Glutamatergic neuron (in vitro differentiated cells): ENCODE measurements at places on chromosomes 3 and 15. TPM values are rescaled to one million over a fixed set of nuclear protein-coding genes. Genes with fewer than 3 reads are reported as not detected.

The TMCO5A gene
- not detected for total RNA-seq

DNA sequence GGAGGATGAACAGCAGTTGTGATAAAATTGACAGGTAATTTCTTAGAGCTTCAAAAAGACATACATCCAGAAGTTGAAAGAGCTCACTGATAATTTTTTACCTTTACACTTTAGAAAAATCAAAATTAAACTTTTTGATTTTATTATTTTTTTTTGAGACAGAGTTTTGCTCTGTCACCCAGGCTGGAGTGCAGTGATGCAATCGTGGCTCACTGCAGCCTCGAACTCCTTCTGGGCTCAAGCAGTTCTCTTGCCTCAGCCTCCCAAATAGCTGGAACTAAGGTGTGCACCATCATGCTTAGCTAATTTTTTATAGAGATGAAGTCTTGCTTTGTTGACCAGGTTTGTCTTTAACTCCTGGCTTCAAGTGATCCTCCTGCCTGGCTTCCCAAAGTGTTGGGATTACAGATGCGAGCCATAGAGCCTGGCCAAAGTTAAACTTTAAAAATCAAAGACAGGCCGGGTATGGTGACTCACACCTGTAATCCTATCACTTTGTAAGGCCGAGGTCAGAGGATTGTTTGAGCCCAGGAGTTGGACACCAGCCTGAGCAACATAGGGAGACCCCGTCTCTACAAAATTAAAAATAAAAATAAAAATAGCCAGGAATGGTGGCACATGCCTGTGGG lies 21.7 kb downstream of the PLA2G4F start:
- no peak for DNase-seq

The ST8SIA2 gene
- total RNA-seq = 30.4 TPM

DNA sequence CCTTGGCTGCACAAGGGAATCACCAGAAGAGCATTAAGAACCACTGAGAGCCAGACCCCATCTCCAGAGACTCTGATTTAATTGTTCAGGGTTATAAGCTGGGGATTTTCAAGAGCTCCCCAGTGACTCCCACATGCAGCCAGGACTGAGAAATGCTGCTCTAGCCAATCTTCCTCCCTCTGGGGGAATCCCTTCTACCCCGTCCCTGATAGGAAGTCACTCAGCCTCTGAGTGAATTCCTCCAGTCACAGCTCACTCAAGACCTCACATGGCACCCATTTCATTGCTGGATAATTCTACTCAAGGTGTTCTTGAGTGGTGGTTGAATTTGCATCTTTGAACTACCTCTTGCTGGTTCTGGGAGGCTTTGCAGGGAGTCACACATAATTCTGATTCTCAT lies 10.7 kb downstream of the CCR3 start:
- no peak for DNase-seq

DNA sequence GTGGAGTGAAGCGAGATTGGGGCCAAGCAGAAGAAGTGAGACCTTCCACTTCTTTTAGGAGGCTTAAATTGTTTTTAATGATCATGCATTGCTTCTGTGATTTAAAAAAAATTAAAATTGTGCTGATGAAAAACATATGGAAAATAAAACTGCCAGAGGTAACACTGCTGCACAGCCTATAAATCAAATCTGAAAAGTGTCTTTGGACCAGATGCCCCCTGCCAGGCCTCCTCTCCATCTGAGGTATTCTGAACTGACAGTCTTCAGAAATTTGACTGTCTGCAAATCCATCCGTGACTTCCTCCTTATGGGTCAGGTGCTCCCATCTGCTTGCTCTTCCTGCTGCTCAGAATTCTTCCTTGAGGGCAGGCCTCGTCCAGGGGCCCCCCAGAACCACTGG lies 108.5 kb upstream of the NR2E3 start:
- DNase-seq = peak; percentile 20

- DNase-seq = no peak
These were observed 3.7 kb downstream of the EOGT start for GRCh38 chr3:69009559-69010410.

GRCh38 chr3:138136201-138136600 lies 4.0 kb upstream of the A4GNT start:
- DNase-seq = no peak

DNA sequence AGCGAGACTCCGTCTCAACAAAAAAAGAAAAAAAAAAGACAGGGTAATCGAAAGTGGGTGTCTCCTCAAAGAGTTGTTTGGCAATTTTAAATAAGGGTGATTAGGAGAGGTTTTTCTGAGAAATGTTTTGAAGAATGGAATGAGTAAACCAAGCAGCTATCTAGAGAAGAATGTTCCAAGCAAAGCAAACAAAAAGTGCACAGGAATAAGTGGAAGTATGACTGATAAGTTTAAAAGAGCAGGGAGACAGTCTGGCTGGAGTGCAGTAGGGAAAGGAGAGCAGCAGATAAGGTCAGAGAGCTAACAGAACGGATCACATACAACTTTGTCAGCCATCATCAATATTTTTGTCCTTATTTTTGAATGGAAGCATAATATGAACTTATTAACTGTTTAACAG lies 853.5 kb downstream of the TUSC7 start:
- DNase-seq = no peak

The RHOA gene
- total RNA-seq = 262 TPM

- DNase-seq = no peak
These were observed 5.9 kb upstream of the GRAMD2A start for GRCh38 chr15:72203507-72203837.

GRCh38 chr3:42960786-42961185 lies 18.3 kb upstream of the GASK1A start:
- DNase-seq = no peak

GRCh38 chr3:15462451-15462850 lies 35.1 kb downstream of the EAF1 start:
- DNase-seq = no peak

The MYD88 gene
- total RNA-seq = 58.0 TPM

The SCAANT1 gene
- not detected for total RNA-seq

DNA sequence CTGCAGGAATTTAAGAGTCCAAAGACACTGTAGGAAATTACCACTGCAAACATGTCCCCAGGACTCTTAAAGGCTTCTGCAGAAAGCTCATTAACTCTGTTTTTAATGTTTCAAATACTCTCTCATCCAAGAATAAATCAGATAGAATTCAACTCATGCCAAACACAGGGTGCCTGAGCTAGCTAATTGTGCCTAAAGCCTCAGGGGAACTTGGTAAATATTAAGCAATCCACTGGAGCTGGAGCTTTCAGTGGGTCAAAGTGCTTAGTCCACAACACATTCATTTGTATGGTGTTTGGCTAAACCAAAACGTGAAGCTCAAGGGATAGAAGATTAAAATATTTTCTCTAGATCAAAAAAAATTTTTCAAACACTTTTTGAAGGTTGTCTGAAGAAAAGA lies 131.4 kb downstream of the THRB start:
- no peak for DNase-seq

The PLIN1 gene
- total RNA-seq = not detected

GRCh38 chr3:37400945-37401344 lies 226.6 kb upstream of the LRRFIP2 start:
- DNase-seq = no peak

The GPR156 gene
- total RNA-seq = 0.83 TPM

DNA sequence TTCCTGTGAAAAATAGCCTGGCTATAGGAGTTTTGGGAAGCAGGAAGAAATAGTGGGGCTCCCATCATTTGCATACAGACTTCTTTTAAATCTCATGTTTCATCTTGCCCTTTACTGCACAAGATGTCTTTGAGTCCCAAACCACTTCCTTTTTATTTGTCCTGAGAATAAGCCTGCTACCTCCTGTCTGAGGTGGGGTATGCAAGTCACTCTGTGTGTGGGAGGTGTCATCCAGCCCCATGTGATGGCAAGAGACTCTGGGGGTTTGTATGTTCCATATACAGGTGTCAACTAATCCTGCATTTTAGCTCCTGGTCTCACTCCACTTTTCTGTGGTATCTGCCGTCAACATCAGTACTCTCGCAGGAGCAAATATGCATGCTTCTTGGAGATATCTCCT lies 102.0 kb downstream of the OTOL1 start:
- DNase-seq = no peak

The FBLN2 gene
- 2.1 TPM for total RNA-seq

GRCh38 chr15:72160696-72161245 lies 36.8 kb downstream of the GRAMD2A start:
- DNase-seq = no peak

DNA sequence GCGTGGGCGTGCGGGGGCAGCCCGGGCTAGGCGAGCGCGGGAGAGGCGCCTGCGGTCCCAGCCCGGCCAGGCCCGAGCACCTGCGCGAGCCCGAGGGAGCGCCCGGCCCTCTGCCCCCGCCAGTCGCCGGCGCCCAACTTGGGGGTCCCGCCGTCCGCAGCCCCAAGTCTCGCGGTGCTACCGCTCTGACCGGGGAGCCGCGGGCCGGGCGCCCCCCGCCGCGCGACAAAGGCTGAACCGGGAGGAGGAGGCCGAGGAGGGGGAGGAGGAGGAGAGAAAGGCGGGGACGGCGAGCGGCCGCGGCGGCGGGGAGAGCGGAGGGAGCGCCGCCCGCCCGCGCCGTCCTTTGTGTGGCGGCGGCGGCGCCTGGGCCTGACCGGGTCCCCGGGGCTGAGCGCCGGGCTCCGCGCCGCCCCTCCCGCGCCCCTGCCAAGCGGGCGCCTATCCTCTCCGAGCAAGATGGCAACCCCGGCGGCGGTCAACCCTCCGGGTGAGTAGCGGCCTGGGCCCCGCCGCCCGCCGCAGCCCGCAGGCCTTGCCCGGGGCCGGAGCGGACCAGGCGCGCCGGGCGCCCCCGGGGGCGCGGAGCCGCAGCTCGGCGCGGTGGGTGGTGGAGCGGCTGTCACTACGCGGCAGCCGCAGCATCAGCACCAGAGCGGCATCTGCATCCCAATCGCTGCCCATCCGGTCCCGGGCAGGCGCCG lies at the start of gene ARNT2:
Gene ARNT2, plus strand, starts transcription at position 326 of the 704 bp plus-strand sequence. Its CDS starts 134 bp downstream, at position 460.
- DNase-seq = peak; percentile 74

DNA sequence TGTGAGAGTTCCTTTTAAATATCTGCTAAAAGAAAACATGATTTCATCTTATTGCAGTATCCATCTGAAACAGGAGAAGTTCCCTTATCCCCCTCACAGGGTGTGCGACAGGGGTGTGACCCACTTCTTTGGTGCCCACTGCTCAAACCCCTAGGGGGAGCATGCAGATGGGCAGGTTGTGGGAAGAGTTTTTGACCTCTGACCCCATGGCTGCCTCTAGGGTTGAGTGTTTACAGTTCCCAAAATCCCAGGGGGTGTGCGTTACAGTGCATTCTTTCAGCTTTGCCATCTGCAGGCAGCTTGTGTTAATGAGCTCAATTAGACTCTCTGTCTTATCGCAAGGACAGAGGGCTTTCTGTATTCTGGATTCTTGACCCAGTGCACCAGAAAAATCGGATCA lies 443.2 kb upstream of the FRG2C start:
- peak; percentile 54 for DNase-seq

DNA sequence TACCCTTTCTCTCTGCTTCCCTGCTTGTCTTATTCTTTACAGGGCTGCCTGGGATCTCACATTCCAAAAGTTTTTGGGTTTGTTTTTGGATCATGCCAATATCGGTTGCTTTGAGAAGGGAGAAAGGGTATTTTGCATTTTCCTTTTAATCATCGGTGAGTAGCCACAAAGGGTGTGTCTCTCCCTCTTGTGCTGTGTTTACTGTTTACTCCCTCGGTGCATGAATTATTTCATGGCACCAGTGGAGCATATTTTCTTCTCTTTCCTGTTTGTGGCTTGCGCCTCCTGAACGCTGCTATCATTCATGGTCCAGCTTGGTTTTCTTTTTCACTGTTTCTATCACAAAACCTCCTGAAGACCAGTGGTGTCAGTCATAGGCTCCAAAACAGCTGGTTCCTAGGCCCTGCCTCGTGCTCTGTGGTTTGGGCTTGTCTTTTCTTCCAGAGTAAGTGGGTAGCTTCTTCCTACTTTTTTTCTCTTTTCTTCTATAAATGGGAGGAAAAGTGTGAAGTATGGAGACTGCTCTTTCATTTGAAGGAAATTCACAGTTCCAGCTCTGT lies 54.9 kb downstream of the IGF1R start:
- DNase-seq = no peak

GRCh38 chr3:178367817-178368617 lies 168.2 kb upstream of the KCNMB2 start:
- DNase-seq = no peak

The P2RY12 gene
- not detected for total RNA-seq

The TRH gene
- 1.7 TPM for total RNA-seq

GRCh38 chr3:78894787-78895186 lies 873.0 kb downstream of the ROBO1 start:
- DNase-seq = no peak

The GNAT1 gene
- total RNA-seq = not detected

The SLCO3A1 gene
- total RNA-seq = 27.9 TPM

The USP8 gene
- total RNA-seq = 49.3 TPM

The ACVR2B gene
- total RNA-seq = 122 TPM

The PPP4R2 gene
- 77.9 TPM for total RNA-seq

The ALDH1A2 gene
- total RNA-seq = not detected

- DNase-seq = no peak
These were observed 105.8 kb upstream of the ARL6 start for GRCh38 chr3:97658668-97659285.

GRCh38 chr3:143328451-143328850 lies 208.9 kb downstream of the CHST2 start:
- no peak for DNase-seq

The CXCR6 gene
- total RNA-seq = not detected

The TERC gene
- 6.4 TPM for total RNA-seq

The RETNLB gene
- not detected for total RNA-seq

- DNase-seq = no peak
These were observed 18.7 kb downstream of the MYO1E start for GRCh38 chr15:59353994-59354416.

The GRK7 gene
- total RNA-seq = not detected

DNA sequence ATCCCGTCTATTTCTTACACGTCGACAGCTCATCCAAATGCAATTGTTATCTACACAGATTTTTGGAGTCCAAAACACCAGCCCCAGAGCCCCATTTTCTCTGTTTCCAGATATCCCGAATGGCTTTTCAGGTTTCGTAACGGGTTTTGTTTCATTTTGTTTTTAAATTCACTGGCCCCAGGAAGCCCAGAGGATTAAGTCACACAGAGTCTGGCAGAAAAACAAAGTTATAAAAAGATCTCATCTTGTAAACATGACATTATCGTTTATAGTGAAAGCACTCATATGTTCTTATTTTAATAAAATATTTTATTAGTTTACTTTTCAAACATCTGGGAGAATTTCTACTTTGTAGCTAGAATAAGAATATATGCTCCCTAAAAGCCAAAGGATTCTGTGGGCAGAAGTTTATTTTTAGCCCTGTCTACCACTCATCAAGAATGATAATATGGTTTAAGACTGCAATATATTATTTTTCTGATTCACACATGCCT lies 149.3 kb upstream of the SLC2A2 start:
- DNase-seq = no peak

DNA sequence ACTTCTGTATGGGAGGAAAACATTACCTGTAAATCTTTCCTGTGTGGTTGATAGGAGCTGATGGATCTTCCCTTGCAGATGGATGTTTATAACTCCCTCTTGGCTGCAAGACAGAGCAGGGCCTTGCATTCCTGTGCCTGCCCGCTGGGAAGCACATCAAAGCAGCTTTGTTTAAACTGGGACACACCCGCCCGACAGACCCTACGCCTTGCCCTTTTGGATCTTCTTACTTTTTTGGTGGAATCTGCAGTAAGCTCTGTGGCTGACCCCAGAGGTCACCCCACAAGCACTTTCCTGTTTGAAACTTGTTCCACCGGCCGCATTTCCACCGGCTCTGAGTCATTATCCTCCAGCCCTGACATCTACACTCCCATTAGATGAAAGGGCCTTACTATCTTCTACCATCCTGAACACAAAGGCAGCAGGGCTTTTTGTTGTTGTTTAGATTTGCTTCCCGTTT lies 244.1 kb upstream of the STT3B start:
- DNase-seq = no peak
